ENCODE measurements at places on chromosomes 16 and 17.

- no peak for DNase-seq
Measured at GRCh38 chr16:15509593-15510535, 75.5 kb downstream of the BMERB1 start.

DNA sequence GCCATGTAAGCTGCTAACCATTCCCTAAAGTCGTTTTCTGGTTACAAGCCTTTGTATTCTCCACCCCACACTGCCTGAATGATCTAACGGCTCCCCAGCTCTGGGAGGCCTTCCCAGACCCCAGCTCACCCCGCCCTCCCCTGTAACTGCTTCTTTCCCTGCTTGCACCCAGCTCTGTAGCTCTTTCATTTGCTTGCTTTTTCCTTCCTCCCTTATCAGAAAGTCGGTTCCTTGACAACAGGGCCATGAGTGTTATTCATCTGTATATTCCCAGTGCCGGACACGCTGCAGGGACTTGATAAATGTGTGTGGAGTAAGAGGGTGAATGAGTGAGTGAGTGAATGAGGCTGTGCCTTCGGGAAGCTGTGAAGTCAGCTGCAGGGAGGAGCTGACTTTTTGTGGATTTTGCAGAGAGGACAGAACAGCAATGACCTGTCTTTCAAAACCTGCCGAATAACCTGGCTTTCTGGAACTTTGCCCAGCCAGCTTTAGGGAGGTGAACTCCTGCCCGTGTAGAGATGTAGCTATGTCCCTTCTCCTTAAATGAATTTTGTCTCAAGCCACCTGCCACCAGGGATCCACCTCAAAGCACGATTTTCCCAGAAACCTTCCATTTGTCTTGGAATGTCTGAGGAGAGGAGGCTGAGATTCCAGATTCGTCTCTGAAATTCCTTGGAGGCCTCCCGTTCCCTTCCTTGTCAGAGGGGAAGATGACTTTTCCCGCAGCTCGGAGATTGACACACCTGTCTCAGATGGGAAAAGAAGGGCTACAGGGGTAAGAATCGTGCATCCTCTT, 20.0 kb upstream of the CACNG4 start:
- no peak for DNase-seq

DNA sequence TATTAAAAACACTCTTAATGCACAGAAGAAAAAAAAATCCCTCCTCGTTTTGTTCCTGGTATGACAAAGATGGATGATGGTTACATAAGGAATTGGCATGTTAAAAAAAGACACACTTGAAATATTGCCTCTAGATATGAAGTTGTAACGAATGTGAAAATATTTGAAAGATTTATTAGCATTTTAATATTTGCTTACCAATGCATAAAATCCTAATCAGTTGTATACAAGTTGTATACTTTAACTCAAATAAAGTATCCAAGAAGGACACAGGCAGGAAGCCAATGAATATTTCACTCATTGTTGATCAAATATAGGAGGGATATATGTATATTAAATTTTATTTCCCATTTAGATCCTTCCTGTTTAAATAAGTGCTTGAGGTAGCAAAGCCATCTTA, 850.8 kb upstream of the RBFOX1 start:
- DNase-seq, result no peak

- DNase-seq, result no peak
Measured at GRCh38 chr17:31561469-31562375, 170.2 kb downstream of the RAB11FIP4 start.

- DNase-seq, result no peak
Measured at GRCh38 chr17:57308543-57309186, 52.3 kb downstream of the MSI2 start.

- no peak for DNase-seq
Measured at GRCh38 chr17:61822326-61823285, 40.7 kb downstream of the BRIP1 start.

DNA sequence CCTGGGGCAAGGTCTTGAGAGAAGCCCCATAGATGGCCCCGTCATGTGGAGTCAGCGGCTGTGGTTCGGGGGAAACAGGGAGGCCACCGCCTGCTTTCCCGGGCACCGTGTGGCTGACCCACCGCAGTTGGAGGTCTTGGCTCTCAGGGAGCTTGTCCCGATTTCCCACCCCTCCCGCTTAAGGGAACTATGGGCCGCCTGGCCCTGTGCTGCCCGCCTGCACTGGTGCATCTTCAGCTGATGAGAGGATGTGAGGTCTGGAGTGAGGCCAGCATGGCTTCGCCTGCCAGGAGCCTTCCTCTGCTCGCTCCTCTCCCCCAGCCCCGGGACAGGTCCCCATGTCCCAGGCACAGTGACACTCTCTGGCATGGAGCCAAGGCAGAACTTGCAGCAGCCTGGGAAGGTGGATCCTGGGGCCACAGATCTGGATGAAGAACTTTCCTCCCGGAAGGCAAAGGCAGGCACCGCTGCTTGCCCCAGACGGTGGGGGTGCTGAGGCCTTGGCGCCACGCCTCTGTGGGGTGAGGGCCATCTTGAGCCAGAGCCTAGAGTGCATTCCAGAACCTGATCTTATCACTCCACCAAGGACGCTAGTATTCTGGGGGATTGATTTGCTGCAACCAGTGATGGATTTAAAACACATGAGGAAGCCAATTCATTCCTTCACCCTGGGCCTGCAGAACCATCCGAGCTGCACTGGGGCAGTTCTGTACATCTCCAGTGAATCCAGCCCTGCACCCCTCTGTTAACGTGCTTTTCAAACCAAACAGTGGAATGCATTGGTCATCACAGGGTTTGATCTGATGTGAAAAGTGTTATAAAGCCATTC, 178.6 kb upstream of the TNRC6C start:
- no peak for DNase-seq

GRCh38 chr16:12664164-12664733, 139.4 kb downstream of the CPPED1 start:
- no peak for DNase-seq

DNA sequence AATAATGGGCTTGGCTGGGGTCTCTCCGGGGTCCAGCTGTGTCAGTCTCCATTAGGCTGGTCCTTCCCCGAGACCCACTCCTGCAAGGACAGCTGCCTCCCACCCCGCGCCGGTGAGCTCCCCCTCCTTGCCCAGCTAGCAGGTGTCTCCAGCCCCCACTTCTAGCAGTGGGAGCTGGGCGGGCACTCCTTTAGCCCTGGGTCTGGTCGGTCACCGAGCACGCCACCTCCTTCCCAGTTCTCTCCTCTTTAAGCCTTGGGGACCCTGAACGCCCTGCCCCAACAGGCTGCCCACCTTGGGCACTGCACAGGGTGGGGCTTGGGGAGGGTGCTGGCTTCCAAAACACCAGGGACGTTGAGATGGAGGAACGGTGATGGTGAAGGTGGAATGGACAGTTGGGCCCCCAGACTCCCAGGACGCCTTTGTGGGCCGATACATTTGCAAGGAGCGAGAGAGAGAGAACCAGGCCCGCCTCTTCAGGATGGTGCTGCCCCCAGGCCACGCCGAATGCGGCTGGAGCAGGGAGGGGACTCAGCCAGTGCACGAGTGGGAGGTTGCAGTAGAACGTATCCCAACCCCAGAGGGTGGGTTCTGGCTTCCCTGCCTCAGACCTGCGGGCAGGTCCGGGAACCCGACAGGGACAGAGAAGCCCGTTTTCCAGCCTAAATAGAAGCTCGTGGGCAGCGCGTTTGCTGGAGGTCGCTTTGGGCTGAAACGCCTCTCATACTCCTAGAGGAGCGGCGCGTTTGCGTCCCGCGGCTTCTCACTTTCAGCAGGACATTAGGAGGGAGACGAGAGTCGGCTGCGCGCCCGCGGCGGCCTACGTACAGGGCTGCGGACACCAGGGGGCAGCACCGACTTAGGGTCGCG, 10.7 kb downstream of the TBX2 start:
- DNase-seq, result peak; percentile 81

GRCh38 chr17:2706911-2707510, 4.6 kb downstream of the CLUH start:
- no peak for DNase-seq

DNA sequence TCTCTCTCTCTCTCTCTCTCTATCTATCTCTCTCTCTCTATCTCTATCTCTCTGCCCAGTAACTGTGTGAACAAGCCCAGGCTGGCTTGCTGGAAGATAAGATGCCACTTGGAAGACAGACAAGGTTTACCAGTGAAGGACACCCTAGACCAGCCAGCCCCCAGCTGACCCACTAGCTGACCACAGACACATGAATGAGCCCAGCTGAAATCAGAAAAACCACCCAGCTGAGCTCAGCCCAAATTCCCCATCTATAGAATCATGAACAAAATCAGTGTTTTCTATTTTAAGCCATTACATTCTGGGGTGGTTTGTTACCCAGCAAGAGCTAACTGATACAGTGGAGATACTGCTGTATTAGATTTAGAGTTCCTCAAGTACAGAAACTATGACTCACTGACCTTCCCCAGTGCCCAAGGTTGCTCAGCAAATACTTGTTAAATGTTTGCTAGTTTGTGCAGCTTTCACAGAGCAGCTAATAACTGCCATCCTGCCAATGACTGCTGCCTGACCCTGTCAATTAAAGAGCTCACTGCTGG, 18.0 kb downstream of the EMP2 start:
- DNase-seq, result no peak

- no peak for DNase-seq
Measured at GRCh38 chr17:81513753-81514488, 1.3 kb upstream of the ACTG1 start.

GRCh38 chr17:38535886-38536285, 69.9 kb downstream of the SRCIN1 start:
- no peak for DNase-seq

DNA sequence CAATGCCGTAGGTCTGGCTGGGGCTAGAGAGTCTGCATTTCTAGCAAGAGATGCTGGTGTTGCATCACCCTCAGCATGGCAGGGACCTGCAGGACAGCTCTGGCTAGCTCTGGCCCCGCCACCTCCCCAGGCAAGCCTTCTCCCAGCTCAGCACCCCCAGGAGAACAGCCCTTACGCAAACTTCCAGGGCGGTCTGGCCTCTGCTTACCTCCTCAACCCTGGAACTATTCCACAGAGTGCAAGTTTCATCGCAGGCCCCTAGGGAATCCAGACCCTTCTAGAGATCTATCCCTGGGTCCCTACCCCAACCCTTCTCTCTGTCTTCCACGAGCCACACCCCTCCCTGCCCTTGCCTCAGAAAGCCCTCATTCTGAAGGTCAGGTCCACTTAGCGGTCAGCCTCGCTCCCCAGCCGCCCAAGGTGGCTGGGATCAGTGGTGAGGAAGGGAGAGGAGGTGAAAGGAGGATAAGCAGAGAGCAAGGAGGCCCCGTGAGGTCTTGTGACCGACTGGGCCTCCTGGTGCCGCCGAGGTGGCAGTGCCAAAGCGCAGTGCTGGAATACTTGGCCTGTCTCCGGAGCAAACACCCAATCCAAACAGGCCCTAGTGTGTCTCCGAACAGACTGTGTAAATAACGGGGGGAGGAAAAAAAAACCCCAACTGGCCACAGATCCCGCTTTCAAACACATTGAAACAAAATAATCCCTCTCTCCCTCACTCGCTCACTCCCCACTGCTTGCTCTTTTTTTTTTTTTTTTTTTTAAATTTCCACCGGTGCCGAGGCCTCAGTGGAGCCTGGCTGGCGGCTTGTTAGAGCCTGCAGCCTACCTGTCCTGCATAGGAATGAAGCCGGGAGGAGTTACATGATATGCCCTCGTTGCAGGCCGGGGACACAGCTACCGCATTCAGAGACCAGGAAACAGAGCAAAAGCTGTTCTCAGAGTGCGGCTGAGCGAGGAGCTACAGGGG, 380.9 kb downstream of the SOX9 start:
- no peak for DNase-seq
